T-helper 22 cell (primary cell): ENCODE measurements at places on chromosomes 7 and 10.

- no peak for DNase-seq
Measured at GRCh38 chr7:100629117-100629716, 12.1 kb downstream of the TFR2 start.

DNA sequence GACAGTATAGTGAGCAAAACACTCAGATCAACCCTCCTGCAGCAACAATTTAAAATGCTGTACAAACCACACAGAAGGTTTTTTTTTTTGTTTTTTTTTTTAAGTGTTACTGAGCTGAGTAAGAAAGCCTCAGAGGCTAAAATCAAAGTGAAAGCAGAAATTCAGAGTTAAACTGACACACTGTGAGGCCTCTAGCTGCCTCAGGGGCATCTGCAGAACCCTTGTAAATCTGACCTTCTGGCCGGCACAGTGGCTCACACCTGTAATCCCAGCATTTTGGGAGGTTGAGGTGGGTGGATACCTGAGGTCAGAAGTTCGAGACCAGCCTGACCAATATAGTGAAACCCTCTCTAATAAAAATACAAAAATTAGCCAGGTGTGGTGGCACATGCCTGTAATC lies 7.4 kb upstream of the GNA12 start:
- DNase-seq, result no peak

DNA sequence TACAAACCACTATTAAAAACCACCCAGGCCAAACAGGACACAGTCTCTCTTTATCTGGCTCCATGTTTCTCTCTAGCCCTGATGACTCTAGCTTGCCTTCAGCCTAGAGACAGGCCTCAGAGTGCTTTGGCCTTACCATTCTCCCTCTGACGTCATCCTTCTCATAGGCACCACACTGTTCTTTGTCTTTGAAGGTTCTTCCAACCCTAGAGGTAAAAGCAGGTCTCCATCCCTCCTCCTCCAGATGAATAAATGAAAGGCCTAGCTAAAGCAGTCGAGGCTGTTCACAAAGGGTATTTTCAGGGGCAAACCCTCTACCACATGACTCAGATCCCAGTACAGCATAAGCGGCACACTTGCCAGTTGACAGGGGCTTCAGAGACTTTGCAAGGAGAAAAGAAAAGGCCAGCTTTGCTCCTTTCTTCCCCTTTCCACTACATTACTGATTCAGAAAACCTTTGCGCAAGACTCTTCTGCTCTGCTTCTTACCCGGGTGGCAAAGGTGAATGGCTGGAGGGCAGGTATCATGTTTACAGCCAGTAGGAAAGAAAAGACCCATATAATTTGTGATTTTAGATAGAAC lies 14.8 kb downstream of the NFE2L3 start:
- no peak for DNase-seq

GRCh38 chr7:146575903-146576302 lies 459.3 kb downstream of the CNTNAP2 start:
- no peak for DNase-seq
